Suprapubic skin (tissue), 4 donors: ENCODE measurements at places on chromosomes 3 and 15. TPM values are rescaled to one million over a fixed set of nuclear protein-coding genes. Genes with fewer than 3 reads are reported as not detected.

The GOLGA8G gene
- not detected for total RNA-seq

DNA sequence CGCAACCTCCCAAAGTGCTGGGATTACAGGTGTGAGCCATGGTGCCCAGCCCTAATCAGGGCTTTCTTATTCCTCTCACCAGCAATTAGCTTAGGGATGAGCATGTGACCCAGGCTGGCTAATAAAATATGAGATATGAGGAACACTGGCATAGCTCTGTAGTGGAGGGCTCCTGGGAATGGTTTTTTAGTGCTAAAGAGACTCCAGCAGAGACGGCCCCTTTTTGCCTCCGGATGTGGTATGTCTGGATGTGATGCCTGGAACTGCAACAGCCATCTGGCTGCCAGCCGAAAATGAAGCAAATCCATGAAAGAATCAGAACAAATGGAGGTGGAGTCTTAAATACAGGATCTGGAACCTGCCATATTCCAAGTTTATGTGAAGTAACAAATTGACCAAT is 69.1 kb upstream of the MAGI1 start:
- no peak for DNase-seq
- H3K27me3 ChIP-seq = no peaks in the 10 kb centered on the region
- H3K27ac ChIP-seq = no peak overlapping the region

DNA sequence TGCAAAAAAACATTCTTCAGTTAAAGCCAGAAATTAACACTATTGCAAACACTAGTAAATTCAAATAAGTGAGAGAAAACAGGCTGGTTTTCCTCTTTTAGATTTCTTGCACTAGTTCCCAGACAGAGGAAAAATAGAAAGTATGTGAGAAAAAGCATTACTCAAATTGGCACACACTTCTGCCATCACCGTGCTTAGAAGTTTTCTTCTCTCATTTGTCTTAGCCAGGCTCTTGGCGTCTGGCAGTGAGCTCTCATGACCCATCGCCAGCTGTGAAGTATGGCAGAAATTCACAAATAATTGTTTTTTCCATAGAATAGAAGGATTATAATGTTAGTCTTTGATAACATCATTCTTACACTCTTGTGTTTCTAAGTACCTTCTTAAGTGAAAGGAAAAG is 515.9 kb downstream of the GBE1 start:
- no peaks in the 10 kb centered on the region for H3K4me1 ChIP-seq
- no peaks in the 10 kb centered on the region for H3K36me3 ChIP-seq
- H3K27me3 ChIP-seq = no peaks in the 10 kb centered on the region
- no peak overlapping the region for H3K4me3 ChIP-seq
- H3K27ac ChIP-seq = no peak overlapping the region

GRCh38 chr15:40618906-40619305 is 24.9 kb downstream of the KNL1 start:
- no peaks in the 10 kb centered on the region for H3K4me1 ChIP-seq
- DNase-seq = no peak
- no peak overlapping the region for H3K4me3 ChIP-seq
- no peak overlapping the region for H3K27ac ChIP-seq
- no peaks in the 10 kb centered on the region for H3K36me3 ChIP-seq

DNA sequence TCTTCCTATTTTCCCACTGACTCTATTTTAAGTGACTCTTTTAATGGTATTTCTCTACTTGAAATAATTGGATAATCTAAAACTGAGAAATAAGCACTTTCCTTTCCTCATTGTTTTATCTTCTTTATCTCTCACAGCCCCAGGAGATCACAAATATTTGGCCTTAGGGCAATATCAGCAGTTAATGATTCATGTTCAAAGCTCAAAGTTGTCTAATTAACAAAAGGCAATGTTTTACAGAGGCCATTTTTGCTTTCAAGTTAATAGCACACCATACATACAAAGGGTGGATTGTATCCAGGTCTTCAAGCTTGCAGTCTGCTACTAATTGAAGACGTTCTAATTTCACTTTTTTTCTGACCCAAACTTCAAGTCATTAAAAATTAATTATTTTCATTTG is 120.1 kb downstream of the LRRN1 start:
- no peak overlapping the region for H3K27ac ChIP-seq
- no peak for DNase-seq
- no peaks in the 10 kb centered on the region for H3K4me1 ChIP-seq

DNA sequence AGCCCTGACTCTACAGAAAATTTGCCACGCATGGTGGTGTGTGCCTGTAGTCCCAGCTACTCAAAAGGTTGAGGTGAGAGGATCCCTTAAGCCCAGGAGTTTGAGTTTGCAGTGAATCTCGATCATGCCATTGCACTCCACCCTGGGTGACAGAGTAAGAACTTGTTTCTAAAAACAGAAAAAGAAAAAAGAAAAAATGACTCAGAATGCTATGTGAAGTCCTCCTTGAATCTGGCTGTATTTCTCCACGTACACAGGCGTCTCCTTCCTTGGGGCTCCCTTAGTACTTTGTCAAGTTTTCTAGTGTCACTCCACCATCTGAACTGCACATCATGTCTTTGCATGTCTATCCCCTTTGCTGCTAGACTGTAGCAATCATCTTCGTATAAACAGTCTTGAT is 104.4 kb downstream of the LMLN start:
- no peak for DNase-seq
- no peaks in the 10 kb centered on the region for H3K36me3 ChIP-seq
- peaks cover 29% of the 10 kb centered on the region for H3K27me3 ChIP-seq
- H3K27ac ChIP-seq = no peak overlapping the region
- no peaks in the 10 kb centered on the region for H3K4me1 ChIP-seq

The IL17RD gene
- 2.2 TPM for total RNA-seq

GRCh38 chr3:151584566-151584965 is 123.7 kb upstream of the IGSF10 start:
- no peak overlapping the region for H3K27ac ChIP-seq
- peaks cover 6% of the 10 kb centered on the region for H3K4me1 ChIP-seq
- no peaks in the 10 kb centered on the region for H3K36me3 ChIP-seq
- H3K4me3 ChIP-seq = no peak overlapping the region
- H3K27me3 ChIP-seq = no peaks in the 10 kb centered on the region

The TRIM59 gene
- total RNA-seq = 4.3 TPM

GRCh38 chr3:119240101-119240590 is 532 bp downstream of the B4GALT4 start:
- H3K4me3 ChIP-seq = peak overlapping the region; percentile 99
- H3K27me3 ChIP-seq = no peaks in the 10 kb centered on the region
- no peak for DNase-seq
- H3K36me3 ChIP-seq = peaks cover 8% of the 10 kb centered on the region

The WDR49 gene
- not detected for total RNA-seq

DNA sequence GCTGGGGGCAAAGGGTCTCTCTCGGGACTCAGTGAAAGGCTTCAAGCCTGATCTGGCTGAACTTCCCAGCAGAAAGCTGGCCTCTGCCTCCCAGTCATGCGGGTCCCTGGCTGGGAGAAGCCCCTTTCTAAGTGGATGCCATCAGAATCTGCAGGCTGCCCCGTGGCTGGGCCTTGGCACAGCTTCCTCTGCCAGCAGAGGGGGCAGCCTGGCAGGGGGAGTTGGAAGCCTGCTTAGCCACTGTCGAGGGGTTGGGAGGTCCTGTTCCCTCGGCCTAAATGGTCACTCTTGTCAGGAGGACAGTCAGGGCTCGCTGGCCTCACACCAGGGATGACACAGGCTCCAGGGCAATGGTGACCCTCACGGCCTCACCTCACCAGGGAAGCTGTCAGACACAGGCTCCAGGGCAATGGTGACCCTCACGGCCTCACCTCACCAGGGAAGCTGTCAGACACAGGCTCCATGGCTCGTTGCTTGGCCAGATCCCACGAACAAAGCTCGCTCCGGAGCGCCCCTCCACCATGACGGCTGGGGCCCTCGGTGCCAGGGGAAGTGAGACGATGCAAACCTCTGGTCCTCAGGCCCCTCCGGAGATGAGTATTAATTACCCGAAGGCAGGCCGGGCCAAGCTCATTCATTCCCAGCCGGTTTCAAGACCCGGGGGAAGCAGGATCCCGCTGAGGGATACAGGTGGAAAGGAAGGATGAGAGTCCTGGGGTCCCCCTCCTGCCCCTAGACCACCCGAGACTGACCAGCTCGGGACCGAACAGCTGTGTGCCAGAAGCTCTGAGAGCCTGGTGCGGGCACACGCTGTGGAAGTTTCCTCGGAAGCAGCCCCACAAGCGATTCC is 151.0 kb downstream of the CHSY1 start:
- H3K4me3 ChIP-seq = no peak overlapping the region
- no peak for DNase-seq
- H3K27ac ChIP-seq = no peak overlapping the region
